Activated CD4-positive, alpha-beta T cell treated with anti-CD3 and anti-CD28 coated beads, Interleukin-2, amount 50 U/mL, for 1 hour (primary cell): ENCODE measurements at places on chromosomes 7 and 10.

DNA sequence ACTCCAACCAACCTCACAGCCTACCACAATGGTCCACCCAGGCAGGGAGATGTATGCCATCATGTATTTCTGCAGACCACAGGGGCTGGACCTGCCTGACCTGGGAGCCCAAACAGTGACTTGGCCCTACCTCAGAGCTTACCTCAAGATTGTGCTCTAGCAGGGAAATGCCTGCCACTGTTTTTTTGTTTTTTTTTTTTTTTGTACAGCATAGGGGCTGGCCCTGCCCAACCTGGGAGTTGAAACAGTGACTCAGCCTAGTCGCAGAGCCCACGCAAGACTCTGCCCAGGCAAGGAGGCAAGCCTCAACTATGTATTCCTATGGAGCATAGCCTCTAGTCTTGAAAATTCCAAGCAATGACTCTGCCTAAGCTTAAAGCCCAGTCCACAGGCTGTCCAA is 39.3 kb upstream of the CDK6 start:
- DNase-seq, result no peak

- DNase-seq, result no peak
Observed at GRCh38 chr10:61157182-61157581, 213.2 kb upstream of the RHOBTB1 start.

DNA sequence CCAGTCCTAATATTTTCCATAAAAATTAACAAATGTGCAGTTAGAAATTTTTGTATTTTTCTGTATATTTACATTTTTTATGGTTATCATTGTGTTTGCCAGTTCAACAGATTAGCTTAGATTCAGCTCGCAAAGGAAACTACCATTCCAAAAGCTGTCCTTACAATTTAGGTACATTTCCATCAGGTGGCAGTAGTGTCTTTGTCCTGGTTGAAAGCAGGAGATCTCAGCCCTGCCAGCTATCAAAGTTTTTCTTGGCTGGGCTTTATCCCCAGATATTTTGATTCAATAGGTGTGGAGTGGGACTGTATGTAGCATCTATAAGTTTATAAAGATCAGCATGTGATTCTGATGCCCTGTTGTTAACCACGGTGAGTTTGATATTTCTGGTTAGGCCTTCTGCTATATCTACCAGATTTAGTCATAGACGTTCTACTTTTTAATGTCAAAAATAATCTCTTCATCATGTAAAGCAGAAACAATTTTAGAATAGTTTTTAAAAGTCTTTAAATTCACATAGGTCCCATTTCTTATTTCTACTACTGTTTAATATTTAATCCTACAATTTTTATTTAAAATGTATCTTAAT is 15.5 kb upstream of the ICA1 start:
- no peak for DNase-seq

GRCh38 chr10:69455006-69455763 is 3.9 kb downstream of the TSPAN15 start:
- DNase-seq, result no peak

- DNase-seq, result no peak
Observed at GRCh38 chr10:5570007-5570655, 45.4 kb downstream of the CALML3 start.

DNA sequence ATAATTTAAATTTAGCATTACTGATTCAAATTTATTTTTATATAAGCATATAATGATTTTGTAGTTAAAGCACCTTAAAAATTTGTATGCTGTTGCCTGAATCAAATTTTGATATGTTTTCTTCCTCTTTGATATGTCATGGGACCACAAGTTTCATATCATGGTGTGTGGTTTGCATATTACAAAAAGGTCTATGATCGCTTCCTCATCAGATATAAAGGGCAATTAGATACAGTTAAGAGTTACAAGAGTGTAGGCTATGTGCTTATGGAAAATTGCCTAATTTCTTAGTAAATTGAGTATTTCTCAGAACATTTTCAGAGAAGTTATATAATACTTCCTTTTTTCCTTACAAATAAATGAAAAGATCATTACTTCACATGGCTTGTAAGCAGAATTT is 22.2 kb downstream of the MRC1 start:
- no peak for DNase-seq
